ENCODE measurements at places on chromosomes 3 and 15.
A peak's percentile ranks its signal among the peaks of the same experiment; 100 is the strongest.

DNA sequence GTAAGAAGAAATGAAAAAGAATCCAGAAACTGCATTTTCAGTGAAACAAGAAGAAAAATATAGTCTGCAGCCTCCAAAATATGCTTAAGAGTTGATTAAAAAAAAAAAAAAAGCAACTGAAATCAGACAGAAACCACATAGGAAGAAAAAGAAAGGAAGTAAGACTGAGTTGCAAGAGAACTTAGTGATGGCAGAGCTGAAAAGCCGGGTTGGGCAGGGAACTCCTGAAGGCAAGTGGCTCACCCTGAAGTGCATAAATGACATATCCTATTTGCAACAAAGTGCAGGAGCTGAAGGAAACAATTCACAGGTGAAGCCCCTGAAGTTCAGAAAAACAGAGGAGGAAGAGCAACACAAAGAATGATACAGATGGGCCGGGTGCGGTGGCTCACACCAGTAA lies 108.8 kb upstream of the SLC25A36 start:
- DNase-seq = no peak

DNA sequence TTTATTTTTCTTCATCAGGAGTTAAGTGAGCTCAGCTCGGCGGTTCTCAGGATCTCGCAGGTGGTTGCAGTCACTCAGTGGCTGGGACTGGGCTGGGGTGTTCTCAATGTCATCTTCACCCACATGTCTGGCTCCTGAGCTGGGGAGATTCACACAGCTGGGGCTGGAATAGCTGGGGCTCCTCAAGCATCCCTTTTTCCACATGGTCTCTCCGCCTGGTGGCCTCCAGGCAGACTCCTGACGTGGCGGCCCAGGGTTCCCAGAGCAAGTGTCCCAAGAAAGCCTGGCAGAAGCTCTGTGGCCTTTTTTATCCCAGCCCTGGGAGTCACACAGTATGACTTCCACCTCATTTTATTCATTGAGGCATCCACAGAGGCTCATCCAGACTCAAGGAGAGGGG lies 84.1 kb upstream of the ANKRD34C start:
- no peak for DNase-seq

DNA sequence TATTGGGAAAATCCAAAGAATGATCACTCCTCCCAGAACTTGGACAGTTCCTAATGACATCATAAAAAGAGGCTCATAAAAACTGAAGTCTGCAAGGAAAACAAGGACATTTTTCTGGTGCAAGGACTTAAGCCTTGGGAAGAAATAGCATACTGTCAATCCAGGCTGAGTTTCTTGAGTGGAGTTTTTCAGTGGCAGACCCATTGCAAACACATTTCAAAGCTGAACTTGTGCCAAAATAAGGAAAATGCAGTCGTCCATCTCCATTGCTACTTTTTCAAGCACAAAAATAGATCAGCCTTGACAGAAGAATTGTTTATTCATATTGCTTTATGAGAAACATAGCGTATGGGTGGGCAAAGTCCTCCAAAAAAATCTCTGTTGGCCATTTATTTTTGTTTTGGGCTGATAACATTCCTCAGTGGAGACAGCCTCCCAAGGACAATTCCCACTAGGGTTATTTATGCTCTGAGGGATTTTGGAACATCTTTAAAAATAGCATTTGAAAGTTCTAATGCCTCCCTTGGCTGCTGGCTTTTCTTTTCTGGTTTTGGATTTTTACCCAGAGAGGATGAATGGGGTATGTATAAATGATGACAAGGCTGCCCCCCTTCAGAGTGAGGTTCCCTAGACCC lies 220.0 kb downstream of the CADPS start:
- no peak for DNase-seq

DNA sequence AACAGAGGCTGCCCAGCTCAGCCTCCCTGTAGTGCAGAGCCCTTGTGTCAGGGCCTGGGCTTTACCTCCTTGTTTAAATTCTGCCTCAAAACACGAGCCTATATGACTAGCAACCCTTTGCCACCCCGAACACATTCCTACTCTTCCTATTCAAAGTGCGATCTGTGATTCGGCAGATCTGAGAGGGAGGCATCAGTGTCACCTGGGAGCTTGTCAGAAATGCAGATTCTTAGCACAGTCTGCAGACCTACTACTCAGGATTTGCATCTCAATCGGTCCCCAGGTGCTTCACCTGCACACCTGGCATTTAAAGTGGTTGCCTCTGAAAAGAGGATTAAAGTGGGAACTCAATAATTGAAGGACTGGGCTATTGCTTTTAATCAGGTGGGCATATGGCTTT lies 273.2 kb upstream of the TOPAZ1 start:
- no peak for DNase-seq

DNA sequence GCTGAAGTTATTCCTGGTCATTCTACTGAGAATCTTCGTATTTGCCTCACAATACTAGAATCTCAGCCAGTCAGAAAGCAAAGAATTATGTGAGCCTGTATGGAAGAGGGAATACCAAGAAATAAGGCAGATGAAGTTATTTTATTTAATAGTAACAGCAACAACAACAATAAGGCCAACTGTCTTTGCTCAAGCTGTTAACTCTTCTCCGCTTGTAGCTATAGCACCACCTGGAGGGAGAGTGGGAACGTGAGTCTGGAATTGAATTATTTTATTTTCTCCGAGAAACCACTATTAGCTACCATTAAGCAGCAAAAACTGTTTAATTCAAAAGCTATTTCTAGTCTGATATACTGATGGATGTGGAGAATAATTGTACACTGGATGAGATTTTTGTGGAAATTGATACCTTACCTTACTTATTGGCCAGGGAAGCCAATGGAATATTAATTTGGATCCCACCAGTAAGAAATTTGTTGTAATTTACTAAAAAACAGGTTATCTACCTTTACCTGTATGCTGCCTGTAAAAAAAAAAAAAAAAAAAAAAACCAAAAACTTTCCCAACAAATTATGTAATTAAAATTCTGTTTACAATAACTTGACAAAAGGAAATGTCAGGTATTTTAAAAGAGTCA lies 50.1 kb downstream of the CALML4 start:
- peak; percentile 24 for DNase-seq

DNA sequence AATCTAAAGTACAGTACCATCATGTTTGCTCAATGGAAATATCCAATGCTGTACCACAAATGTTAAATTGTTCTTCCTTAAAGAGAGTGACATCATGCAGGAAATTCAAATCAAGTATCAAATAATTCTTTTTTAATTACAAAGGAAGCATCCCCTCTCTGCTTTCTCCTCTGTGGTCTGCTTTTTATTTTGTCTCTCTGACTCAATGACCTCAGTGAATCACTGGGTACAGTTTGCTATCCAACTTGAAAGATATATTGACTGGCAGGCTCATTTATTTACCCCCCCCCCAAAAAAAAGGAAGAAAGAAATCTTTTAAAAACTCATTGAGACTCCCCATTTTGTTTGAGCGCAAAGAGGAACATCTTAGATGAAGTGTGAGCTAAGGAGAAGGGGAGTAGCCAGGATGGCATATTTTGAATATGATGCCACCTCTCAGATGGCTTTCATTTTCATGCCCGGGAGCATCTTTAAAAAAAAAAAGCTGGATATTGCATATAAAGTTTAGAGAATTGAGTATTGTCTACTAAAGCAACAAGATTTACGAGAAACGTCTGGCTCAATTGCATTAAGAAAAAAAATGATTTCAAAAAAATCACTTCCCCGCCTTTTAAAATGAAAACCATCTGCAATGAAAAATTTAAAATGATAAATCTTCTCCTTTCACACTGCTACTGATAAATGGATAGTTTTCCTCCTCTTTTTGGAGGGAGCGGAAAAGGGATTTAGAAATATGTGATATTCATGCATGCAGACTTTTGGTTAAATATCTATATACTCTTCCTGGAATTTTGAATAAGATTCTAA lies 307.1 kb upstream of the DPH6 start:
- DNase-seq = no peak

- no peak for DNase-seq
Measured at GRCh38 chr3:11835028-11835639, 11.6 kb downstream of the TAMM41 start.

DNA sequence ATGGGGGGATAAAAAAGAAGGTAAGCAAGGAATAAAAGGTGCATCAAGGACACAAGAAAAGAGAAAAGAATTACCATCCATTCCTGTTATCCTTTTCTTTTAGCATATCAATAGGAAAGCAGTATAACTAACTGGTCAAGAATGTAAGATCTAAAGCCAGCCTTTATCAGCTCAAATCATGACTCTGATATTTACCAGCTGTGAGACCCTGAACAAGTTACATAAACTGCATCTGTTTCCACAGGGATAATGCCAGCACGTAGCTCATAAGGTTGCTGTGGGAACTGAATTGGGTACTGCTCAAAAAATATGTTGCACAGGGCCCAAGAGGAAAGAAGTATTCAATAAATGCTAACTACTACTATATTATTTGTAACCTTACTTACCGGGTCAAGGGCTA lies 1092.2 kb upstream of the CFAP20DC start:
- DNase-seq = no peak

GRCh38 chr15:28974142-28974541 lies 88.4 kb downstream of the APBA2 start:
- no peak for DNase-seq

- no peak for DNase-seq
Measured at GRCh38 chr3:101829874-101830273, 19.4 kb upstream of the NFKBIZ start.

- no peak for DNase-seq
Measured at GRCh38 chr15:41160639-41161315, 44.7 kb upstream of the INO80 start.

GRCh38 chr3:175082631-175083030 lies 223.5 kb downstream of the NAALADL2 start:
- no peak for DNase-seq

- DNase-seq = no peak
Measured at GRCh38 chr15:37090543-37091175, 9.7 kb downstream of the MEIS2 start.

- DNase-seq = no peak
Measured at GRCh38 chr3:43870120-43870519, 179.4 kb downstream of the ABHD5 start.

DNA sequence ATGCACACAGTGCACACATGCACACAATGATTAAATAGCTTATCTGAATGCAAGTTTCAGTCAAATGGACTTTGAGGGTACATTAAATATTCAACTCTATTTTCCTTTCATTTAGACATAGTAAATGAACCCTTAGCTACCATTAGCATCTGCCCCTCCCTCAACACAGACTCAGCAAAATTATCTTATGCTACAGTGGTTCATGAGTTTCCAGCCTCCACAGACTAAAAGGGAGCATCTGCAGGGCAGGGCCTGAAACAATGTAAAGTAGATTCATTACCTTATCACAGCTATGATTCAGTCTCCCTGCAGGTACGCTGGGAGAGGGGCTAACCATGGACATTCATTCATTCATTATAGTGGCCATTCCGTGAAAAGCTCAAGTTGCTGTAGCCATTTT lies 329.1 kb downstream of the VGLL3 start:
- DNase-seq = no peak

GRCh38 chr3:109707617-109708016 lies 370.3 kb upstream of the DPPA4 start:
- no peak for DNase-seq

DNA sequence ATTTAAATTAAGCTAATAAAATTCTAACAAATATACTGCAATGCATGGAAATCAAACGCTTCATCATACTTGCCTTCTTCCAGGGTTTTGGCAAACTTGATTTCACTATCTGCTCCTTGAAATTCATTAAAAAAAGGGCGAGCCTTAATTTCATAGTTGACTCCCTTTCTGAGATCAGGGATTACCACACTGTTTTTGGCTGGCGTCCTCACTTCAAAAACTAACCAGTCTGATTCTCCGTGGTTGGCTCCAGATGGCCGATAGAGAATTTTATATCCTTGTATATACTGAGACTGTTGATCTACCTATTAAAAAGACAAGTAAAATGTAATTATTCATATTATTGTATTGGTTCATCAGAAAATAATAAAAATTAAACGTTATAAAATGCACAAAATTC lies 1106.8 kb downstream of the ROBO1 start:
- no peak for DNase-seq

- DNase-seq = no peak
Measured at GRCh38 chr3:10469441-10470119, 35.8 kb downstream of the ATP2B2 start.

DNA sequence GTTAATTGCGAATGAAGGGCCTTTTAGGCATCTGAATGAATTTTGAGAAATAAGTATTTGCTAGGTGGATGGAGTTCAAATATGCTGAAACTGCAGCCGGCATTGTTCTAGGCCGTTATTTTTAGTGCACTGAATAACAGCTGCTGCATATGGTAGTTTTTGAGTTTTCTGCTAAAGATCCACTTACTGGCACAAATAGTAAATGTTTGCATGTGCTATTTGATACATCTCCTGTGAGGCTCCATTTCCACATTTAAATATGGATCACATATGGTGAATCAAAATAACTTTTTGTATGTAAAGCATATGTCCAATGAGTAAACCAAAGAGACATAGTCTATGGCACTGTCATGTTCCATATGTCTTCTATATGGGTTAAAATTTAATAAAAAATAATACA lies 56.7 kb upstream of the CNTN4 start:
- no peak for DNase-seq

GRCh38 chr15:56568466-56569167 lies 103.7 kb upstream of the MNS1 start:
- no peak for DNase-seq

Measured in HuH-7.5 (cell line).